Right renal pelvis (tissue), 4 donors: ENCODE measurements at places on chromosomes 7 and 10. TPM values are rescaled to one million over a fixed set of nuclear protein-coding genes. Genes with fewer than 3 reads are reported as not detected.

The SFMBT2 gene
- 7.6 TPM for polyA plus RNA-seq

The SPDYE5 gene
- polyA plus RNA-seq, result 3.2 TPM

The ADARB2 gene
- polyA plus RNA-seq, result 0.90 TPM

The TAS2R4 gene
- 1.6 TPM for polyA plus RNA-seq

The NUTM2B gene
- 2.8 TPM for polyA plus RNA-seq

- DNase-seq, result no peak
These were observed 21.1 kb downstream of the UNCX start for GRCh38 chr7:1253681-1254181.

GRCh38 chr7:74690474-74690873 is 33.0 kb downstream of the GTF2I start:
- no peak for DNase-seq

DNA sequence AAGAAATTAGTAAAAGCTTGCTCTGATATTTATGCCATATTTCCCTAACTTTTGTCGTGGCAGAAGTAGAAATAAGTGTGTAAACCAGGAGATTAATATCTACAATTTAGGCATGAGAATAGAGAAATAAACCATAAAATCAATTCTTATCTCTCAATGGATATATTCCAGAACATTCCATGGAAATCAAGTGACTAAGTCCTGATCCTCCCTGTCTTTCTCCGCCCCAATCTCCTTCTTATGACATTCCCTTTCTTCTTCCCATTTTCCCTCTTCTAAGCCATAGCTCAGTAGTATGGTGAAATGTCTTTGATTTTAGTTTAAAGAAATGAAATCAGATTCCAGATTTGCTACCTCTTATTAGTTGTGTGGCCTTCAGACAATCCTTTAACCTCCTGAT is 88.8 kb downstream of the TBXAS1 start:
- DNase-seq, result no peak

GRCh38 chr7:141402277-141402996 is 148.8 kb upstream of the AGK start:
- no peak for DNase-seq
